Activated T-helper 1 cell treated with anti-CD3 and anti-CD28 coated beads, Interleukin-2, amount 50 U/mL, for 16 hours (primary cell): ENCODE measurements at places on chromosomes 1 and 21.

DNA sequence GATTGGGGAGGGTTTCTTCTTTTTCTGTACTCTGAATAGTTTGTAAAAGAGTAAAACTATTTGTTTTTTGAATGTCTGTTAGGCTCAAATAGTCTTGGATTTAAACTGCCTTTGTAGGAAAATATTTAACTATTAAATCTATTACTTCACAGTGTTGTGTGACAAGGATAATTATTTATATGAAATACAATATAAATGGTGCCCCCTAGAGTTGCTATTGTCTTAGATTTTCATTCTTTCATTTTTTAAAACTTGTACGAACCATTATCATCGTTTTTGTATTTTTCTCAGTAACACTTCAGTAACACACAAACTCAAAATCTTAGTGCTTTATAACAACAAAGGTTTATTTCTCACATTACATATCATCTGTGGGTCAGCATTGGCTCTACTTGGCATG is 37.4 kb downstream of the C1orf185 start:
- DNase-seq = no peak

DNA sequence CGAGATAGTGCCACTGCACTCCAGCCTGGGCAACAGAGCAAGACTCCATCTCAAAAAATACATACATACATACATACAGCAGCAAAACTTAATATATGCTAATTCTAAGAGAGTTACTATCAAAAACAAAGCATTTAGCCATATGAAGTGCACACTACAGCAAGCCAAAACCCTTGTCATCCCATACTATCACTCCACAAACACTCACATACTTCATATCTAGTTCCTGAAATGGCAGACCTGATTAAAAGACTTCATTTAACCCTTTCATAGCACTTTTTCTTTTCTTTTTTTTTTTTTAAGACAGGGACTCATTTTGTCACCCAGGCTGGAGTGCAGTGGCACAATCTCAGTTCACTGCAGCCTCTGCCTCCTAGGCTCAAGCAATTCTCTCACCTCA is 65.6 kb downstream of the COP1 start:
- no peak for DNase-seq

DNA sequence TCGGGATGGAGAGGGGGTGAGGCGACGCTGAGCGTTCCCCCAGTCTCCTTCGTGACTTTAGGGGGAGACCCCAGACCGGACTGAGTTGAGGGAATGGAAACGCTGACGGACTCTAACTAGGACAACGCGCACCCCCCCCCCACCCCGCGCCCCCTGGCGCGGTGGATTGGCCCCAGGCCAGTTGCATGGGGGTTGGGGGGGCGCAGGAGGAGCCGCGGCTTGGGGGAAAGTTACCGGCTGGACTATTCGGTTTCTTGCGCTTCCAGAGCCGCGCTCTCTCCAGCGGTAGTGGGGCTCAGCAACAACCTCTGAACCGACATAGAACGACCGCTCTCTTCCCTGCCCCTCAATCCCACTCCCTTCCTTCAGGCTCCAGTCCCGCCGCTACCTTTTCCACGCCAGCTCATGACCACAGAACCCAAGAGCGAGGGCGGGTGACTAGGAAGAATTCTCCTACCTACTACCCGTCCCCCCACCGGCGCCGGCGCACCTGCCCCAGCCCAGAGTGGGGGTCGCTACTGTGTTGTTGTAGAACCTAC is 694 bp downstream of the ZBTB7B start:
- no peak for DNase-seq

DNA sequence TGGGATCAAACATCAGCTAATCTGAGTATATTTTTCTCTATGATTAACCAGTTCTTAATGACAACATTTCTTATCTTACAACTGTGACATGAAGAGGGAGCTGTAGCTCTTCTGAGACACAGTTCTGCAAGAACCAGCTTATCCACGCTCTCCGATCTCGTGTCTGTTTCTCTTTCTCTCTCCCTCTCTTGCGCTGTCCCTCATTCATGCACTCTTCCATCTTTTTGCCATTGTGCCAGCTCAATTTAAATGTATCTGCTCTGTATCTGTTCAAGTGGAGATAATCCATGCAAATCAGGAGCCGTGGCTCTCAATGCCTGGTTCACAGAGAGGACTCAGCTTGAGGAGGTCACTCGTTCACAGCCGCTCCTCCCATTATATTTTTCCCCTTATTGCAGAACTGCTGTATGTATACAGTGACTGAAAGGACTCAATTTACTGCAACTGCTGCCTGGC is 494.7 kb upstream of the ADGRL2 start:
- DNase-seq = no peak

GRCh38 chr1:31679676-31680230 is 24.1 kb downstream of the COL16A1 start:
- no peak for DNase-seq

GRCh38 chr1:202416641-202417040 is 68.1 kb downstream of the PPP1R12B start:
- no peak for DNase-seq

- DNase-seq = no peak
These were observed 16.7 kb downstream of the HMGN1 start for GRCh38 chr21:39332175-39332574.

DNA sequence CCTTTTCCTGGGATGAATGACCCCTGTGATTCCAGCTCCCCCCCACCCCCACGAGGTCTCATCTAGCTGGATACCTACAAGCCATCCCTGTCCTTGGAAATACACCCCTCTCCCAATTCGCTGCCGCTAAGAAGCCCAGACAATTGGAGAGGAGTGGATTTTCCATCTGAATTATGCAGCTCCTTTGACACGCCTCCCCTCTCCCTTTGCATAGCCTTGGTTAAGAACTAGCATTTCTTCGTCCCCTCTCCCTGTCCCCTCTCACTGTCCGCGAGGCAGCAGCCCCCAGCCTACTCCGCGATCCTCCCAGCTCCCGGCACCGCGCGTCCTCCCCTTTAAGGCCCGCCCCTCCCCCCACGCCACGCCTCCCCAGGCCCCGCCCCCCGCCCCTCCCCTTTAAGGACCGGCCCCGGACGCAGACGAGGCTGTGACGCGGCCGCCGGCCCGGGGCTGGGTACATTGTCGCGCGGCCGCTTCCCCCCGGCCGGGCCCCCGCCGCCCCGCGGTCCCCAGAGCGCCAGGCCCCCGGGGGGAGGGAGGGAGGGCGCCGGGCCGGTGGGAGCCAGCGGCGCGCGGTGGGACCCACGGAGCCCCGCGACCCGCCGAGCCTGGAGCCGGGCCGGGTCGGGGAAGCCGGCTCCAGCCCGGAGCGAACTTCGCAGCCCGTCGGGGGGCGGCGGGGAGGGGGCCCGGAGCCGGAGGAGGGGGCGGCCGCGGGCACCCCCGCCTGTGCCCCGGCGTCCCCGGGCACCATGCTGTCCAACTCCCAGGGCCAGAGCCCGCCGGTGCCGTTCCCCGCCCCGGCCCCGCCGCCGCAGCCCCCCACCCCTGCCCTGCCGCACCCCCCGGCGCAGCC is at the start of gene MAPKAPK2:
Gene MAPKAPK2 (plus strand): TSS at position 428 of the 856 bp plus-strand sequence. CDS start 325 bp downstream, at position 753.
- peak; percentile 57 for DNase-seq

DNA sequence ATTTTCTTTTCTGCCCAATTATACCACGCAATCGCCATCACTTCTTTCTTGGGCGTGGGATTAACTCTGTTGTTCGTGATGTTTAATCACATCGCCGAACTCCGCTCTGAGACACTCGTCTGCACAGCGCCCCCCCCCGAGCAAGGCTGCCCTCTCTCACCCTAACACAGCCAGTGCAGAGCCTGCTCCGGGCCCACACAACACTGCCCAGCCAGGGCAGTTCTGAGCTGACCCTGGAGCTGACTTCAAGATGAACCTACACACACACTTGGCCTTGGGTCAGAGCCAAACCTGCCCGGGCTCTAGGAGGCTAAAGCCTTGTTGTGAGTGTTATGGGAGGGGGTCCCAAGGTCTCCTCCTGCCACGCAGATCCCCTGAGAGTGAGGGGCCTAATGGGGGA is 64.6 kb upstream of the LRP8 start:
- DNase-seq = no peak

DNA sequence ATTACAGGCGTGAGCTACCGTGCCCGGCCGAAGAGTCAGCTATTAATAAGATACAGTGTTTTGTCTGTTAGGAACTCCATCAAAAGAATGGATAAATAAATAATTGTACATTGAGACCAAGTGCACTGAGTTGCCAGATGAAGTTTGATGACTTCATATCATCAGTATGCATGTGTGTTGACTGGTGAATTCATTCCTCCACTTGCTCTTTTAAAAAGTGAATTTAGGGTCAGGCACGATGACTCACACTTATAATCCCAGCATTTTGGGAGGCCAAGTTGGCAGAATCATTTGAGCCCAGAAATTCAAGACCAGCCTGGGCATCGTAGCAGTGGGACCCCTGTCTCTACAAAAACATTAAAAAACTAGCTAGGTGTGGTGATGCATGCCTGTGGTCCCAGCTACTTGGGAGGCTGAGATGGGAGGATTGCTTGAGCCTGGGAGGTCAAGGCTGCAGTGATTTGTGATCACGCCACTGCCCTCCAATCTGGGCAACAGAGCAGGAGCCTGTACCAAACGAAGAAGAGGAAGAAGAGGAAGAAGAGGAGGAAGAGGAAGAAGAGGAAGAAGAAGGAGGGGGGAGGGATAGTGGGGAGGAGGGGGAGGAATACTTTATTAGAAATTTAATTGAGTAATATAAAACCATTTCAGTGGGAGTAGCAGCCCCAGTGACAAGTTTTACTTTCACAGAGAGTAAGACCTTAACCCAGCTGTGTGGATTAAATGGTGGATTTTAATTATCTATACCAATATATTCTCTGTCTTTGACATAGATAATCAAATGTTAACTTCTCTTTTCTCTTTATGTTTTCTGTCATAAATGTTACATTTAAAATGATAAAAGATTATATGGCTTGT is 74.9 kb downstream of the CCDC18 start:
- no peak for DNase-seq

DNA sequence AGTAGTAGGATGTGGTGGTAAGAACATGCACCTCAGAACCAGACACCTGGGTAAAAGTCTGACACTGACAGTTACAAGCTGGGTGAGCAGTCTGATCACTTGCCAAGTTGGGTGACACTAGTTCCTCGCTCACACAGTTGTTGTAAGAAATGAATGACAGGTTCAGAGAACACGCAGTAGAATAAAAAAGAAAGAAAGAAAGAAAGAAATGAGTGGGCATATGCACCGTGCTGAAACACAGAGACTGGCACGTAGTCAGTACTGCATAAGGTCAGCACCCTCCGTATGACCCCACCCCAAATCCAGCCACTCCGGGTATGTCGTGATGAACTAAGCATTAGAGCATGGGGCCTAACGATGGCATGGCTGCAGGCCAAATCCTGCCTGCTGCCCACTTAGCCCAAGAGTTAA is 90.6 kb downstream of the GLUL start:
- no peak for DNase-seq

DNA sequence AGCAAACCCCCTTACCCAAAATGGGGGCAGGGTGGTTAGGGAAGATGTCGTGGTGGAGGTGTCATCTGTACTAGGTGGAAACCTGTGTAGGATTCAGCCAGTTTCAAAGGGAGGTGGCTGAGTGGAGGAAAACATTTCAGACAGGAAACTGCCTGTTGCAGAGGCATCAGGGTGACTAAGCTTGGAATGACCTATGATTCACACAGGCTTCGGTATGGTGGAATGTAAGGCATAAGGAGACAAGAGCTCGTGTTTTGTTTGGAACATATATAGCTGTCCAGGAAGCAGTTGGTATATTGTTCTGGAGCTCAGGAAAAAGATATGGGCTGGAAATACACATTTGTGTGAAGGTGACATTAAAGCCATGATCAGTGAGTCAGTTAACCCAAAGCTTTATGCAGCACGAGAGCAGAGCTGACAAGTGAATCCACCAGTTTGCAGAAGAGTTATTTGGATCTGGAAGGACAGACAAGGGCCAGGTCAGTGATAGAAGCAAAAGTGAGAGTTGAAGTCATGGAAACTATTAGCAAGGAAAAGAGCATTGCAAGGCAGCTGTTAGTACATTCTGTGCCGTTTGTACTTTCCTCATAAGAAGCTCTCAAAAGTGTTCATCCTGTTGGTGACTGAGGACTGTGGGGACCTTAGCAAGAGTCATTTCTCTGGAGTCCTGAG is 12.2 kb downstream of the UTP25 start:
- DNase-seq = no peak

DNA sequence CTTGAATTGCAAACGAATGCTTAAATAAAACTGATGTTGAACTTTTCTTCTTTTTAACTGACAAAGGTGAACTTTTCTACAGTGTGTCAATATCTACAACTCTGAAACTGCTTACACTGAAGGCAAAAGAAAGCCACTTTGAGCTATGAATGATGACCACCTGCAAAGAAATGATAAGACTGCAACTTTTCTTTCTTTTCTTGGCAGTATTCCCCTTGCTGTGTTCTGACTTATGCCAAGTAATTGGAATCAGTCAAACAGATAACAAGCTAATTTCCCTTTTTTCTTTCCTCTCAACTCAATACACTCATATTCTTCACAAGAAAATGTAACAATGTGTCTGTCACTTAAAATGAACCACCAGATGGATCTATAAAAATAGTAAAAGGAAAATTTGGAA is 588.1 kb upstream of the BRINP3 start:
- DNase-seq = no peak

DNA sequence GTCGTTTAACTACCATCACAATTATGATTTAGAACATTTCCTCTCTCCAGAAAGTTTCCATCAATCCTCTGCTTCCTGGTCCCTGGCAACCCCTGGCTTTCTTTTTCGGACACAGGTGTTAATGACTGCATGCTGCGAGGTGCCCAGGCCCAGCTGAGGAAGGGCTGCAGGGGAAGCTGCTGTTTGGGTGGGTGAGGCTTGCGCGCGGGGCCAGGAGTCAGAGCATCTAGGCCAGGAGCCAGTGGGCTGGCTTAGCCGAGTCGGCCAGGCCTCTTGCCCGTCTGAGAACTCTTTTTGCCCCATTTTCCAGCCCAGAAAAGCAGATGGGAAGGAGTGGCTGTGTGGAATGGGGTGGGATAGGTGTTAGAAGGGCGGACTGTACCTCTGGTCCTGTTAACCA is 51.5 kb downstream of the NAV1 start:
- no peak for DNase-seq
